LHCN-M2 (cell line): ENCODE measurements at places on chromosomes 1 and 21.

DNA sequence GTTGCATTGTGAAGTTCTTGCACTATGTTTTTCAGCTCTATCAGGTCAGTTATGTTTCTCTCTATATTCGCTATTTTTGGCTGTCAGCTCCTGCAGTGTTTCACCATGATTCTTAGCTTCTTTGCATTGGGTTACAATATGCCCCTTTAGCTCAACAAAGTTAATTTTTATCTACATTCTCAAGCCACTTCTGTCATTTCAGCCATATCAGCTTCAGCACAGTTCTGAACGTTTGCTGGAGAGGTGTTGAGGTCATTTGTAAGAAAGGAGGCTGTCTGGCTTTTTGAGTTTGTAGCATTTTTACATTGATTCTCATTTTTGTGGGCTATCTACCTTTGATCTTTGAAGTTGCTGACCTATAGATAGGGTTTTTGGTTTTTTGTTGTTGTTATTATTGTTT is 573.2 kb upstream of the RGS18 start:
- DNase-seq, result no peak

- DNase-seq, result peak; percentile 31
These were observed 610 bp downstream of the RBM8A start for GRCh38 chr1:145926686-145927062.

- DNase-seq, result no peak
These were observed 34.0 kb upstream of the CRNN start for GRCh38 chr1:152448095-152448494.

- peak; percentile 19 for DNase-seq
These were observed 5.5 kb upstream of the STX6 start for GRCh38 chr1:181028196-181028595.

DNA sequence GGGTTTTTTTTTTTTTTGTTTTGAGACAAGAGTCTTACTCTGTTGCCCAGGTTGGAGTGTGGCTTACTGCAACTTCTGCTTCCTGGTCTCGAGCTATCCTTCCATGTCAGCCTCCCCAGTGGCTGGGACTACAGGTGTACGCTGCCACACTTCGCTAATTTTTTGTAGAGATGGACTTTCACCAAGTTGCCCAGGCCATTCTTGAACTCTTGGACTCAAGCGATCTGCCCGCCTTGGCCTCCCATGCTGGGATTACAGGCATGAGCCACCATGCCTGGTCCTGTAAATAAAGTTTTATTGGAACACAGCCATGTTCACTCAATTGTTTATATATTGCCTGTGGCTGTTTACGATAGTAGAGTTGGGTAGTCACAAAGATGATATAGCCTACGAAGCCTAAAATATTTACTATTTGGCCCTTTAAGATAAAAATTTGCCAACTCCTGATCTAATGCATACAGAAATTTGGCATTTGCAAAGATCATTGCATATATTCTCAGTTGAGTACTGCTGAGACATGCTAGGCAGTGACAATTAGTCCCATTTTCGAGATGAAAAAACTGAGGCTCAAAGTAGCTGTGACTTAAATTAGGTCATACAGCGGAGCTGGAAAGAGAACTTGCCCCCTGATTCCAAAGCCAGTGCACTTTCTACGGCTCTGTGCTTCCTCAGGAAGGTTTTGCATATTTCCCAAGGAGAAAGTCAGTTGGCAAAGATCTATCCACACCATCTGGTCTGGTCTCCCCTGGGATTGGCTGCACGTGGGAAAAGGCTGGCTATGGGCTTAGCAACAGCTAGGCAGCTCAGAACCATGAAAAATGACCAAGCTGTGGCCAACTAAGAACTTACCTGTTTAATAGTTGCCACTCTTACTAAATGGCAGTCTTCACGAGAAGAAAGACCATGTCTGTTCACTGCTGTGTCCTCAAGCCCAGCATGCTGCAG is 19.4 kb downstream of the MECR start:
- DNase-seq, result peak; percentile 75

- DNase-seq, result no peak
These were observed 22.2 kb downstream of the FAM151A start for GRCh38 chr1:54600947-54601721.

DNA sequence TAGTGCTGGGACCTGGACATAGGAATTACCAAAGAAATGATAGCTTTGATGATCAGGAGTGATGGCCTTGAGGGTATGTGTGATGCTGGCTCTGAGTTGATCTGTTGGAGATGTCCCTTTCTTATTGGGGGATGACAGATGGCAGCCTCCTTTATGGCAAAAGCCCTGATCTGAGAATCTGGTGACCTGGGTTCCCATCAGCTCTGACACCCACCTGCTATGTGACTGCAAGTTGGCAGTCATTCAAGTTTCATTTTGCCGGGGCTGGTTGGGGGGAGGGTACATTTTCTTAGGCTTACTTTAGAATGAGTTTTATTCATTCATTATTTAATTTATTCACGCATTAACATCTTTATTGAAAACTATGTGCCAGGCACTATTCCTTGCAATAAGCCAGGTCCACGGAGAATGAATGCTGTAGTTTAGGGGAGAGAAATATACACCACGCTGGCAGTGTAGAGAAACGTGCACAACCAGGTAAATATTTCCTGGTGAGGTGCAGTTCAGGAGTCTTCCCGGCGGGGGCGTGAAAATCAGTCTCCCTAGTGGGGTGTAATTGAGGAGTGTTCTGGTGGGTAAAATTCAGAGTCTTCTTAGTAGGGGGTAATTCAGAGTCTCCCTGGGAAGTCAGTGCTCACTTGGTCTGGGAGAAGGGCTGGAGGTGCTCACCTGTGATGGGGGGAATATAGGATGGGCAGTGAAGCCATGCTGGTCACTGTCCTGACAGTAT is 401.3 kb downstream of the CAMTA1 start:
- DNase-seq, result no peak

GRCh38 chr1:152167835-152168534 is 9.0 kb upstream of the RPTN start:
- peak; percentile 94 for DNase-seq

DNA sequence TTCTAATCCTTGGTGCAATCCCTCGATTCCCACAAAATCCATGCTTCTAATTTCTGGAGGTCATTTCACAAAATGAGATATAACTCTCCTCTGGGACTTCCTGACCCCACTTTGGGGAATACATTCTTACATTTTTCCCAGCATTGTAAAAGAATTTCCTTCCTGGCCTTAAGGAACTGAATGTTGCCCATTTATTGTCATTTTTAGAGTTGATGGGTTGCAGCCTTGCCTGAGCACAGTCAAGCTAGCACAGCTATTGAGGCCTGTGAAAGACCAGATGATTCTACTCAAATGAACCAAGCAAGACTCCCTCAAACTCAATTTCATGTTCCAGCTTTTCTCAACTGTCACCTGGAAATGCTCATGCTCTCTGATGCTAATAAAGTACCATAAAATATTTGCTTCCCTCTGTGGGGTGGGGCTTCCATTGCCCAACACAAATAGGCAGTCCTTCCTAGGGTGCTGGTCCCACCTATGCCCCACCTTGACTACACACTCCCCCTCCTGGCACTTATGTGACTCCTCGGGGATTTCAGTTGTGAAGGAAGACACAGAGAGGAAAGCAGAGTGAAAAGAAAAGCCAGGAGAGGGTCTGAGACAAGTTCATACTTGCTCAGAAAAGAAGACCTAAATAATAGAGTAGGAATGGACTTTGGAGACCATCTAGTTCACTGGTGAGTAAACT is 24.0 kb upstream of the CDC7 start:
- DNase-seq, result no peak

DNA sequence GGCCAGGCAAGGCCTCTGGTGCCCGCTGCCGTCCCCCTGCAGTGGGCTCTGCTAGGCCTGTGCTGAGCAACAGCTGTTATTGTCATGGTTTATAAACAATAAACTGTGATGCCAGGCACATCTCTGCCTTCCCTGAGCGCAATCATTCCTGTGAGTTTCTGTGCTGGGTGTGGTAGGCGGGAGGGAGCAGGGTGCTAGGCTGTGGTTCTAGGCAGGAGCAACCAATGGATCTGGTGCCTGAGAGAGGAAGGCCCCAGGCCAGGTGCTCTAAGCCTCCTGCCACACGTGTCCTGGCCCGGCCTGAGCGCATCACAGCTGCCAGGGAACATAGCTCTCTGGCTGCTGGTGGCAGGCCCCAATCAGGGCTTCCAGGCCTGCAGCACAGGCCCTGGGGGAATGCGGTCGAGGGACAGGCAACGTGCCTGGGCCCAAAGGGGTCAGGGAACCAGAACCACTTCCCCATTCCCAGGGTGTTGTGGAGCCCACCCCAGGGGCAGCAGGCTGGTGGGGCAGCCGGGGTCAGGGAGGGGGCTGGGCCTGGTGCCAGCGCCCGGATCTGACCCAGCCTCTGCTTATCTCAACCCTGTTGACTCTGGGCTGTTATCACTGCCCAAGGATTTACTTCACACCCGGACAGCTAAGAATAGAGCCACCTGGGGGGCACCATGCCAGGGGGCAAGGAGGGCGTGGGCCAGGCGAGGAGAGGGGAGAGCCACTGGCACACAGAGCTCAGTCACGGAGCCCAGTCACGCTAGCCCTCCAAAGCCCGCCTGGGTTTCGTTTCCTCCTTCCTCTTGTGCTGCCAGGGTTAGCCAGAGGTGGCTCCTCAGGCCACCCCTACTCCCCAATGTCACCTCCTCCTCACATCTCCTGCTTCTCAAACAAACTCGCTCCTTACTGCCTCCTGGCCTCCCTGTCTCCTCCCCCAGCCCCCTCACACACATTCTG is 11.5 kb downstream of the TRIM46 start:
- DNase-seq, result no peak

DNA sequence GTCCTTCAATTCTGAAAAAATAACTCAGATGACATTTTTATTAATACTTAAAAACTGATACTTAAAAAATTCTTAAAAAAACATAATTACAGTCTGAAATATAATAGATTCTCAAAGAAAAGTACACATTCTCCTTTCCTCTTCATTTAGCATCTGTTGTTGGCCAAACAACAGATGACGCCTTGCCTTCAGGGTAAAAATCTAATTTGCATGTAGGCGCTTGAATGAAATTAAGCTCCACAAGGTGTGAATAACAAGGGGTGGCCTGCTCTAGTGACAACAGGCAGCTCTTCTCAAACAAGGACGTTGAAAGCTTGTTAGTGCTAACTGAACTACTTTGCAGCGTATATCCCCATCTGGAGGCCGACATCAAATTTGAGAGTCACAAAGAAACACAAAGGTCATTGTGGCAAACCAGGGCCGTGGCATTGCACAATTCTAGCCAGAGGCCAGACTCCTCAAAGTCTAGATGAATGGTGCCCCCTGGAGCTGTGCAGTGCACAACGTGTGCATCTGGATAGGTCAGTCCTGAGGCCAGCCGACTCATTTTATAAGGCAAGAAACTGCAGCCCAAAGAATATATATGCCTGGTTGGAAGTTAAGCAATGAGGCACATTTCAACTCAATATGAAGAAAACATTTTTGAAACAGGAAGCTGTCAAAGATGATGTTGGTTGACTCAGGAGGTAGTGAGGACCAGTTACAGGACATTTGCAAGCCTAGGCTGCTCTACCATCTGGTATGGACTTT is 459.2 kb upstream of the RUNX1 start:
- DNase-seq, result peak; percentile 91

GRCh38 chr1:42674682-42675081 is 7.5 kb upstream of the YBX1 start:
- no peak for DNase-seq

GRCh38 chr1:21647431-21648351 is 21.5 kb downstream of the RAP1GAP start:
- peak; percentile 64 for DNase-seq

- peak; percentile 41 for DNase-seq
These were observed 103.7 kb upstream of the NFIA start for GRCh38 chr1:60978421-60979357.

DNA sequence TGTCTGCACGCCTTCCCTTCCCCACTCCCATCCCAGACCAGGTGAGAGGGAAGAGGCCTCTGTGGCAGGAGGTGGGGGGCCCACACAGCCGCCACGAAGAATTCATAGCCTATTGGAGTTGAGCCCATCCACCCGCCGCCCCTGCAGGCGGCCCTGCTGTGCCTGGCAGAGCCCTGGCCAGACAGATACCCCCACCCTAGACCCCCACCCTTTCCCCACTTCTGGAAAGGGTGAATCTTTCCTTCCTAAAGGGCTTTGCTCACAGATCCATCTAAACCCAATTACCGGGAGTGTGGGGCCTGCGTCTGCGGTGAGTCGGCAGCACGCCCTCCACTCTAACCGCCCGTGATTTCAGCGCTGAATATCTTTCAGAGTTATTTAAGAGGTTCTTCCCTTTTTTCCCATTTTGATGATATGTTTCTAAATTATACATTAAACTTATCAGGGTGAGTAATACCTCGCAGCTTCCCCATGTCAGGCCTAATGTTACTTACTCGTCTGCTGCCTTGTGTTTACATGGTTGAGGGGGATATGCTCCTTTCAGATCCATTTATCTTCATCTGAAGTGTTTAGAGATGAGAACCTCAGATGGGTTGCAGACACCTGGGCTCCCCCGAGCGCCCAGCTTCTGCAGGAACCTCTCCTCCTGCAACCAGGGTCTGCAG is 183.9 kb upstream of the VAMP3 start:
- DNase-seq, result no peak

- DNase-seq, result peak; percentile 84
These were observed 13.1 kb downstream of the OPTC start for GRCh38 chr1:203506858-203507626.

- no peak for DNase-seq
These were observed 49.6 kb downstream of the PLA2G4A start for GRCh38 chr1:186878356-186878755.

DNA sequence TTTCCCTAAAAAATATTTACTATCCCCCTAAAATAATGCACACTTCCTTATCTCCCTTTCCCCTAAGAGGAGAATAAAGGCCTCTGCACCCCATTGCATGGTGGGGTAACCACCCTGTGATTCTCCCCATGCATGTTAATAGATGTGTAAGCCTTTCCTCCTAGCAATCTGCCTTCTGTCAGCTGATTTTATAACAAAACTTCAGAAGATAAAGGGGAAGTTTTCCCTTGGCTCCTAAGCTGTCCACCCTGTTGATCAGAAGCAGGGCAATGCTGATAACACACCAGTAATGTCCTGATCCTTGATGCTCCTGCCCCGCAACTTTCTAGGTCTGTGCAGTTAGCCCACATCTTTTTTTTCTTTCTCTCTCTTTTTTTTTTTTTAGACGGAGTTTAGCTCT is 11.4 kb upstream of the RNF187 start:
- DNase-seq, result no peak

GRCh38 chr1:240344918-240345317 is 253.2 kb downstream of the FMN2 start:
- DNase-seq, result peak; percentile 34

GRCh38 chr1:94336991-94337390 is 81.2 kb upstream of the ABCD3 start:
- DNase-seq, result no peak

DNA sequence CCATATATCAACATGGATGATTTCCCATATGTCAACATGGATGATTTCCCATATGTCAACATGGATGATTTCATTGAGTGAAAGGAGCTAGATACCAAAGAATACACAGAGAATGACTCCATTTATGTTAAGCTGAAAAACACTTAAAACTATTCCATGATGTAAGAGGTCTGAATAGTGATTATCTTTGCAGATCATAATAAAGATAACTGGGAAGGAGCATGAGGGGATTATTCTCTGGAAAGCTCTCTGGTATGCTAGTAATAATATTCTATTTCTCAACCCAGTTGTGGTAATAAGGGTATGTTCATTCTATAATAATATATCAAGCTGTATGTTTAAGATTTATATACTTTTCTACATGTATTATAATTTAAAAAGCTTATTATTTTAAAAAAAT is 14.1 kb downstream of the SYNJ1 start:
- DNase-seq, result no peak

- DNase-seq, result no peak
These were observed 29.9 kb upstream of the SLC44A3 start for GRCh38 chr1:94790246-94790645.
